ENCODE measurements at places on chromosomes 16 and 17. TPM values are rescaled to one million over a fixed set of nuclear protein-coding genes. Genes with fewer than 3 reads are reported as not detected.
A peak's percentile ranks its signal among the peaks of the same experiment; 100 is the strongest.

Gene CCL13
- polyA plus RNA-seq: 2.3 TPM

DNA sequence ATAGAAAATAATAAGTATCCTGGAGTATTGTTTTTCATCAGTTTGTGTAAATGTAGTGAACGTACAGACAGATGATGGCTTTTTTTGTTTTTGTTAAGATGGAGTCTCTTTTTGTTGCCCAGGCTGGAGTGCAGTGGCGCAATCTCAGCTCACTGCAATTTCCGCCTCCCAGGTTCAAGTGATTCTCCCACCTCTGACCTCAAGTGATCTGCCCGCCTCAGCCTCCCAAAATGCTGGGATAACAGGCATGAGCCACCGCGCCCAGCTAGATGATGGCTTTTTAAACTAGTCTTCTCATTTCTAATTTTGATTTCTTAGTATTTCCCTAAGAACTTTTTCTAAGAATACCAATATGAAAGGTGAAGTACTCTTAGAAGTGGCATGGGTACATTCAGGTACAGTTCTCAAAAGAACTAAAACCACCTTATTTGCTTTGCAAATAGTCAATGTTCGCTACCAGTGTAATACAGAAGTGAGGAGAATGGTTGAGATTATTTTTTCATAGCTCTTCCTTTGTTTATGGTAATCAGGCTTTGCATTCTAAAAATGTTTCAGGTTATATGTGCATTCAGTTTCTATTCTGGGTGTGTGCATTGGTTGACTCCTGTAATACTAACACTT lies 34.2 kb downstream of the TTC19 start:
- no peaks in the 10 kb centered on the region for H3K4me1 ChIP-seq
- H3K4me3 ChIP-seq: no peak overlapping the region
- H3K27me3 ChIP-seq: no peaks in the 10 kb centered on the region
- H3K27ac ChIP-seq: no peak overlapping the region

DNA sequence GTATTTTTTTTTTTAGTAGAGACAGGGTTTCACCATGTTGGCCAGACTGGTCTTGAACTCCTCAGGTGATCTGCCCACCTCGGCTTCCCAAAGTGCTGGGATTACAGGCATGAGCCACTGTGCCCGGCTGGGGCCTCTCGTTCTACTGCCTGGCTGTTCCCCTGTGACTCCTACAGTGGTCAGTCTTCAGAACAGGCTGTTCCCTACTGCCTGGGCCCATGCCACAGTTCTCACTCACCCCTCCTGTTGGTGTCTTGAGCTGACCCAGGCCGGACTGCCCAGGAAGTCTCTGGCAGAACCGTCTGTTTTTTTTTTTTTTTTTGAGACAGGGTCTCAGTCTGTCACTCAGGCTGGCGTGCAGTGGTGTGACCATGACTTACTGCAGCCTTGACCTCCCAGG lies 3.3 kb downstream of the CDK3 start:
- H3K4me1 ChIP-seq: peaks cover 15% of the 10 kb centered on the region
- H3K27ac ChIP-seq: no peak overlapping the region
- H3K36me3 ChIP-seq: no peaks in the 10 kb centered on the region
- H3K4me3 ChIP-seq: no peak overlapping the region
- no peaks in the 10 kb centered on the region for H3K27me3 ChIP-seq
- no peak for DNase-seq

GRCh38 chr16:57801809-57802340 lies 416 bp downstream of the KIFC3 start:
- H3K4me1 ChIP-seq: peaks cover 69% of the 10 kb centered on the region
- H3K4me3 ChIP-seq: peak overlapping the region; percentile 67
- H3K27me3 ChIP-seq: no peaks in the 10 kb centered on the region
- peak overlapping the region; percentile 98 for H3K27ac ChIP-seq

DNA sequence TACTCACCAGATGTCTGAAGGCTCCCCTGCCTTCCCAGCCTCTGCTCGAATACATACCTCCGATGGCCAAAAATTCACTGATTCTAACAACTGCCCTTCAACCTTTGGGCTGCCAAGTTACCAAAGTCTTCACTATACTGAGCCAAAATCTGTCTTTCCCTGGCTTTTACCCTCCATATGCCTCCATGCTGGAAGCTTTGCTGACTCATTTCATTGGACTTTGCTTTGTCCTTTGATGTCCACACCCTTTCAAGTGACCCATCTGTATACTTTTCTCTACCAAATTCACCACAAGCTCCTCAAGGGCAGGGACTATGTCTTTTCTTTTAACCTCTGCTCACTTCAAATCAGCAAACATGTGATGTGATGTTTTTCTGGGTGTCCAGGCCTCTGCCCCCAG lies 21.0 kb upstream of the MTMR4 start:
- no peak overlapping the region for H3K4me3 ChIP-seq
- H3K4me1 ChIP-seq: peaks cover 34% of the 10 kb centered on the region
- DNase-seq: no peak
- peak overlapping the region; percentile 54 for H3K27ac ChIP-seq

- H3K27me3 ChIP-seq: no peaks in the 10 kb centered on the region
- peak overlapping the region; percentile 97 for H3K27ac ChIP-seq
- no peak for DNase-seq
Measured at GRCh38 chr17:74455821-74456220, 10.6 kb upstream of the CD300A start.

Gene KRTAP4-1
- polyA plus RNA-seq: not detected

- peaks cover 37% of the 10 kb centered on the region for H3K4me1 ChIP-seq
- DNase-seq: no peak
- H3K4me3 ChIP-seq: no peak overlapping the region
- peak overlapping the region; percentile 82 for H3K27ac ChIP-seq
Measured at GRCh38 chr17:76405607-76405966, 21.2 kb downstream of the SPHK1 start.

GRCh38 chr17:77215281-77215680 lies 74.5 kb downstream of the SEC14L1 start:
- H3K36me3 ChIP-seq: no peaks in the 10 kb centered on the region
- H3K27ac ChIP-seq: no peak overlapping the region
- no peak for DNase-seq
- peaks cover 17% of the 10 kb centered on the region for H3K4me1 ChIP-seq
- no peak overlapping the region for H3K4me3 ChIP-seq

DNA sequence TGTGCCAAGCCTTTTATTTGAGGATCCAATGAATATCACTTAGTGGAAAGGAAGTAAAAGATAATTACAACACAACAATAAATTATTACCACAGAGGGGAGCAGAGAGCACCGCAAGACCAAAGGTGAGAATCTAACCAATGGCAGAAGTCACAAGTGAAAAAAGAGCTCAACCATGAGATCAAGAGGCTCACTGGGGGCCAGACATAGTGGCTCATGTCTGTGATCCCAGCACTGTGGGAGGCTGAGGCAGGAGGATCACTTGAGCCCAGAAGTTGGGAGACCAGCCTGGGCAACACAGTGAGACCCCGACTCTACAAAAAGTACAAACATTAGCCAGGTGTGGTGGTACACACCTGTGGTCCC lies 17.7 kb downstream of the ANKRD11 start:
- H3K27me3 ChIP-seq: no peaks in the 10 kb centered on the region
- peaks cover 18% of the 10 kb centered on the region for H3K4me1 ChIP-seq
- H3K4me3 ChIP-seq: no peak overlapping the region
- H3K36me3 ChIP-seq: no peaks in the 10 kb centered on the region

DNA sequence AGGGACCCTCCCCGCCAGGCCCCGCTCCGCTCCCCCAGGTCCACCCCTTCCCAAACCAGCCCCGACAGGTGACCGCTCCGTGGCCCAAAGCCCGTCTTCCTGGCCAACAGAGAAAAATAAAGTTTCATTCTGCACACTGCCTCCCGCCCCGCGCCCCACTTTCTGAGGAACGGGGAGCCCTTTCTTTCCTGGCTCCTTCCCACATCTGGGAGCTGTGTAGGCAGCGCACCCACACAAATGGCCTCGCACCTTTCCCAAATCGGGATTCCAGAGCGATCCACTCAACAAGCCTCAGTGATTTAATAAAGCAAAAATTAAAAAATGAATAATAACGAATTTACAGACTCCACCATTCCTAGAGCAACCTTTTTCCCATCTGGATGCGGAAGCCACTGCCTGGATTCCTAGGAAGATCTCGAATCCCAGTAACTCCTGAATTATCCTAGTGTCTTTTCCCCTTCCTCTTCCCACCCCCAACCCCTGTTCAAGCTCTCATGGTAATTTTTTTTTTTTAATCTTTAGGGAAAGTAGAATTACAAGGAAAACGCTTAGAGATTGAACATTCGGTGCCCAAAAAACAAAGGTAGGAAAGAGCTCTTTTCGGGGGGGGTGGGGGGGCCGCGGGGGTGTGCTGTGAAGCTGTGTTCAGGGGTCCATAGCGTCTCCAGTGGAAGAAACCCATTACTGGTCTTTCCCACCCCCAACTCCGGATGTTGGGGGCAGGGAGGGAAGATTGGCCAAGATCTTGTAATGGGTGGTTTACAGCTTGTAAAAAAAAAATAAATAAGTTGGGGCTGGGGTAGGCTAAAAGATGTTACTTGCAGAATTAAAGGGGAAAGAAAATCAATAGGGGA lies 1.6 kb downstream of the IGF2BP1 start:
- peaks cover 99% of the 10 kb centered on the region for H3K27me3 ChIP-seq
- peaks cover 36% of the 10 kb centered on the region for H3K4me1 ChIP-seq
- DNase-seq: no peak
- H3K36me3 ChIP-seq: no peaks in the 10 kb centered on the region
- H3K27ac ChIP-seq: no peak overlapping the region

Gene BIRC5
- polyA plus RNA-seq: 0.28 TPM

Gene SLC5A11
- not detected for polyA plus RNA-seq

Gene MARVELD3
- 0.01 TPM for polyA plus RNA-seq

- DNase-seq: no peak
- H3K27ac ChIP-seq: no peak overlapping the region
- H3K36me3 ChIP-seq: no peaks in the 10 kb centered on the region
- no peak overlapping the region for H3K4me3 ChIP-seq
- H3K4me1 ChIP-seq: no peaks in the 10 kb centered on the region
Measured at GRCh38 chr17:41190328-41190727, 641 bp downstream of the KRTAP9-1 start.

DNA sequence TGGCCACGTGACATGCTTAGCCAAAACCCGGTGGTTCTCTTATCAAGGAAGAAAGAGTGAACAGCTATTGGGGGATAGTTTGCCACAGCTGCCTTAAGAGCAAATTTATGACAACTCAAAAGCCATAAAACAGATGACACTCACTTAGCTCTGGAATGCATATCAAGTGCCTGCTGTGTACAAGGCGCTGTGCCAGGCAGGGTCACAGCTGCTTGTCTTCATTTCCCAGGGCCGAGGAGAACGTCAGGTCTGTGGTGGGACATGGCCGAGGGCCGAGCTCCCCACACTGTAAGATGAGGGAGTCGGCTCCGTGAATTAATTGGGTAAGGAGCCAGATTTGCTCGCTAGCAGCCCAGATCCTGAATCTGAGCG lies 14.0 kb downstream of the EEF2K start:
- H3K27me3 ChIP-seq: no peaks in the 10 kb centered on the region
- H3K4me3 ChIP-seq: no peak overlapping the region
- H3K27ac ChIP-seq: peak overlapping the region; percentile 81
- DNase-seq: peak; percentile 66
- H3K4me1 ChIP-seq: peaks cover 23% of the 10 kb centered on the region

Gene GPR179
- polyA plus RNA-seq: 0.22 TPM

DNA sequence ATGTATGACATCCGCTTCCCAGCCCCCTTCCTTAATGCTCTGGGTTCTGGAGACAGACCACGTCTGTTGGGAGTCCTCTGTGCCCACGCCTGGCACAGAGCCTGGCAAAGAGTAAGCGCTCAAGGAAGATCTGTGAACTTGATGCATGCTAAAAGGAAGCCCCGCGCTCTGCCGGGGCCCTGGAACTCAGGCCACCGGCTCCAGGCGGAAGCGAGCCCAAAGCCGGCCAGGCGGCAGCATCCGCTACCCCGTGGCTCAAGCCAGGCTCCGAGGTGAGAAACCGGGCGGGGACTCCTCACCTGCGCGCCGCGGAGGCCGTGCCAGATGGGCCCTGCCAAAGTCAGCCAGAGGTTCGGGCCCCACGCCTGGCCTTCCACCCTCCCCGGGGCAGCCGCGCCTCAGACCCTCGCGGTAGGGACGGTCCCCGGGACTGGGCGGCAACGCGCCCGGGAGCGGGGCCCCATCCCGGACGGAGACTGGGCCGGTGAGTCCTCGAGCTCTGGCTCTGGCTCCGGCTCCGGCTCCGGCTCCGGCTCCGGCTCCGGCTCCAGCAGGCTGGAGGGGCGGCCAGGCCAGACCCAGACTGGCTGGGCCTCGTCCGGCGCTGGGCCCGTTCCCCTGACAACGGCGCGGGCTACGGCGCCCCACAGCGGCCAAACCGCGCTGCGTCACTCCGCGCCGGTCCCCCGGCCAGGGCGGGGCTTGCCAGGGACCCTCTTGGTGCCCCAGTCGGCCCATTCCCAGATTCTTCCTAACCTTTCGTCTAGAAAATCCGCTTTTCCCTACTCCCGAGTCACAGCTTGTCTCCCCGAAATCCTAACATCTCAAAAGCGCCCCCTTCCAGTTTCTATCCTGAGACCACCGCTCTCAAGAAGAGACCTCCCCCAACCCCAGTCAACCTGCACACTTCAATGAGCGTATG lies at the start of gene ZDHHC1:
TSS of gene ZDHHC1 (minus strand) at position 606 of the 922 bp plus-strand sequence. CDS start 8,702 bp downstream, outside the sequence.
- no peaks in the 10 kb centered on the region for H3K27me3 ChIP-seq
- no peaks in the 10 kb centered on the region for H3K36me3 ChIP-seq
- H3K27ac ChIP-seq: peak within 1 kb of the TSS; percentile 58
- no peaks in the 10 kb centered on the region for H3K4me1 ChIP-seq

Measured in heart right ventricle (tissue), 16 donors.